ENCODE measurements at places on chromosomes 5 and 9.

- DNase-seq: no peak
Measured at GRCh38 chr9:89454498-89455355, 43.2 kb downstream of the SEMA4D start.

DNA sequence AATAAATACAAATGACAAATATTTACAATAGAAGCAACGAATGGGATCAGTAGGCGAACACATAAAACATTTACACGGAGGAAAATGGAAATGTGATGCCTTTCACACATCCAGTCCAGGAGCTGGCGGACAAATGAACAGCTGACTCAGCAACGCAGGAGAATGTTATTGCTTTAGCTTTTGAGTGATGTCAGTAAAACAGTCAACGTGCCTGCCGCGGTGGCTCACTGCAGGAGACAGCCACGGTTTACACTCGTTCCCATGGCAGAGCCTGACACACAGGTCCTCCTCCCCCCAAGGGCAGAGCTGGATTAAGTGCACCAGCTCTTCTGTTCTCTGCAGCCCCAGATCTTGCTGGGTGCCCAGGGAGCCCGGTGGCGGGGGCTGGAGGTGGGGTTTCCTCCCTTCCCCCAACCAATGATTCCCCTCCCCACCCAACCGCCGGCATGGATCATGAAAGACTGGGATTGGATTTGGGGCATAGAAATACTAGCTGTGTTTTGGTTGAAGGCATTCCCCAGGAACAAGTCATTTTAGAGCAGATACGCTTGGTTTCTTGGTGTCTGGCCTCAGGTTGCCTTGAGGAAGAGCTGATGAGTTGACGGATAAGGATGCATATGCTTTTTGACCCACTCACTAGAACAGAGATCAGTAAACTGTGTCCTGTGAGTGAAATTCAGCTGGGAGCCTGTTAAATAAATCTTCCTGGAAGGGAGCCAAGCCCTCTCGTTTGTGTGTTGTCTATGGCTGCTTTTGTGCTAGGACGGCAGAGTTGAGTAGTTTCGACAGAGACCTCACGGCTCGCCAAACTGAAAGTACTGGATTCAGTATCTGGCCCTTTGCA lies 12.5 kb downstream of the STC2 start:
- peak; percentile 80 for DNase-seq

DNA sequence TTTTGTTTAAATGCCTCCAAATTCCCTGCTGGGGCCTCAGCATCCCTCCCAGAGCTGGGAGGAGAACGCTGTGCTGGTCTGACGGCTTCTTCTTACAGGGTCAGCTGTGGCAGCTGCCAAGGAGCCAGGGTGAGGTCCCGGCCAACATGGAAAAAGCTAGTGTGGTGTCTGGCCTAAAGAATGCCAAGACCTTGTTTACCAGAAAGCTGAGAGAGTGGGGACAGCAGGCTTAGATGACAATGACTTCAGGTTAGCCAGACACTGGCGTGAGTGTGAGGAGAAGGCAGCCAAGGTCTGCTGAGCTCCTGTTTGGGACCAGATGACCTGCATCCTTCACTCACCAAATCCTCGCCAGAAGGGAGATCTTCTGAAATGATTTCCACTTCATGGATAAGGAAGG lies 112.5 kb downstream of the CRB2 start:
- DNase-seq: no peak

DNA sequence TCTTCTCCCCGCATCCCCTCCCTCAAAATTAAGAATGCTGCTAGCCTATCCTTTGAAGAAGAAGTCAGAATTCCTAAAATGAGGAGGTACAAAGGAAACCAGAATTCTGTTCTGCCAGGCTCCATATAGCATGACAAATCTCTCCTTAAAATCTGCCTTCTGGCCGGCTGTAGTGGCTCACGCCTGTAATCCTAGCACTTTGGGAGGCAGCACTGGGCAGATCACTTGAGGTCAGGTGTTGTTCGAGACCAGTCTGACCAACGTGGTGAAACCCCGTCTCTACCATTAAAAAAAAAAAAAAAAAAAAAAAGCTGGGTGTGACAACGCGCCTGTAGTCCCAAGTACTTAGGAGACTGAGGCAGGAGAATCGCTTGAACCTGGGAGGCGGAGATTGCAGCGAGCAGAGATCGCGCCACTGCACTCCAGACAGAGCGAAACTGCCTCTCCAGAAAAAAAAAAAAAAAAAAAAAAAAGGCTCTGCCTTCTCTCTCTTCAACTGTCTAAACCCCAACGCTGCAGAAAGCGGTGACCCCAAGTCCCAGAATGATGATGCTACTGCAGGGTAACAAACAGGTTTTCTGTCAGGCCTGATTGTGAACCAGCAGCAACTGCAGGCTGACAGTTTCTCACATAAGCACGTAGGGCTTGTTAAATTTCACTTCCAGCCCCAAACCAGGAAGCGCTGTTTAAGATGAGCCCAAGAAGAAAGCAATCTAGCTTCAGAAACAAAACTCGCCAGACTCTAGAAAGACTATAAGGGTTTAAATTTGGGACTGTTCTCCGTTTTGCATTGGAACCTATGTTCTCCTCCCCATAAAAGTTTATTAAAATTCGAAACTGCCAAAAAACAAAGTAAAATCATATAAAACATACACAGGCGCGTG lies 963 bp upstream of the CAST start:
- DNase-seq: peak; percentile 57

- DNase-seq: peak; percentile 93
Measured at GRCh38 chr9:137070201-137070905, at the start of gene SAPCD2. TSS of gene SAPCD2 (minus strand) at chr9:137070557. CDS start at chr9:137070460, 97 bp downstream.

DNA sequence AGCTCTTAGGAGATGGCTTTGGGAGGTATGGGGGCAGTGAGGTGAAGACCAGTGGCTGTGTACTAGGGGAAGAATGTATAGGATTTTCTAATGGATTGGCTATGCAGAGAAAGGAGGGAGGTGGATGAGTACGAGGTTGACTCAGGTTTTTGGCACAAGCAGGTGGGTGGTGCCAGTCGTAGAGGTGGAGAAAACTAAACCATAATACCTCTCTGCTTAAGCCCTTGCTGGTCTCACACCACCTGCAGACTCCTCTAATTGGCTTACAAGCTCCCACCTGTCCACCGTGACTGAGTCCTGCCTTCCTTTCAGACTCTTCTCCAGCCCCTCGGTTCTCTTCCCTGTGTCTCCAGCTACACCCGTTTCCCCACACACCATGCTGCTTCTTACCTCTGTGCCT lies 521.7 kb upstream of the CLINT1 start:
- no peak for DNase-seq

DNA sequence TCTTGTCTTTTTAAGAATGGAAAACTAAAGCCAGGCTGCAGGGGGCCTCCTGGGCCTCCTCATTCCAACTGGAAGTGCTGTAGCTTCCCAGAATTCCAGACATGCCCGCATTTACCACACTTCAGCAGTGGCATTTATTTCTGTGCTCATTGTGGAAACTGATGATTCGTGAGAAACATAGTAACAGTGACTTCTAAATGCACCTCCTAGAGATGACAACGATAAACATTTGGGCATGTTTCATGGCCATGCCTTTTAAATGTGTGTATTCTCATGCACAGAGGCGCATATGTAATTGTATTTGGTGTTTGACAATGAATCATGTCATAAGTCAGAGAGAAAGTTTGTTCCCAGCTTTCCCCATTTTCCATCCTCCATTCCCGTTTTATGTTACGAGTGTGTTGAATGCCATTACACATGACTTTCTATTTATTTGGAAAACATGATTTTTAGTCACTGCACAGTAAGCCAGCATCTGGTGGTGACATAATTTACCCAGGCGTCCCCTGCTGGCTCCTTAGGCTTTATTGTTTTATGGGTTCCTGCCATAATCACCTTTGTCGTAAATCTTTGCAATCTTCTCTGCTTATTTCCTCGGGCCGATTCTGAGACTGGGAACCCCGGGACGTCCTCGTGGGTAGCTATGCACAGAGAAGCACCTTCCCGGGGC lies 68.8 kb upstream of the FCN2 start:
- DNase-seq: peak; percentile 45

DNA sequence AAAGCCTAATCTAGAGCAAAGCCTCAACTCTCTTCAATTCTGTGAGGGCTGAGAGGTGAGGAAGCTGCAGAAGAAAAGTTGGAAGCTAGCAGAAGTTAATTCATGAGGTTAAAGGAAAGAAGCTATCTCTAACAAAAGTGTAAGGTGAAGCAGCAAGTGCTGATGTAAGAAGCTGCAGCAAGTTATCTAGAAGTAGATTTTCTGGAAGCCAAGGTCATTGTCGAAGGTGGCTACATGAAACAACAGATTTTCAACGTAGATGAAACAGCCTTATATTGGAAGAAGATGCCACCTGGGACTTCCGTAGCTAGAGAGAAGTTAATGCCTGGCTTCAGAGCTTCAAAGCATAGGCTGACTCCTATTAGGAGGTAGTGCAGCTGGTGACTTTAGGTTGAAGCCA lies 42.0 kb downstream of the SREK1 start:
- DNase-seq: no peak

- DNase-seq: no peak
Measured at GRCh38 chr5:62771341-62771740, 192.7 kb downstream of the LRRC70 start.

DNA sequence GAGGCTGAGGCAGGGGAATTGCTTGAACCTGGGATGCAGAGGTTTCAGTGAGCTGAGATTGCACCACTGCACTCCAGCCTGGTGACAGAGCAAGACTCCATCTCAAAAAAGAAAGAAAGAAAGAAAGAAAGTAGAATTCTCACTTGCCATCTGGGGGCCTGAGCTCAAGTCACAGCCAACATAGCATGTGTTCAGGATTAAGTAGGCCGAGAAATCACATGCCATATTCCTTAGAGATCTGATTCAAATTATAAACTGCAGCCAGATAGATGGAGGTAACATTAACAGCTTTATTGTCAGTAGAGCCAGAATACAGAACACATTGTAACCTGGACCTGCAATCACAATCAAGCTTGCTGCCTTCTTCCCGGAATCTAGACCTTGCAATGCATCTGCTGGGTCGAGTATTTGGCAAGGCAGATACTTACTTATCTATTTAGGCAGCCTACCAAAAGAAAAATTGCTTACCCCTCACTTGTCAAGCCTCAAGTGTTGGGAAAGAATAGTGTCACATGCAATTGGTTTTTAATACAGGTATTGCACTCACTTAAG lies 173.7 kb downstream of the CPLANE1 start:
- DNase-seq: no peak

DNA sequence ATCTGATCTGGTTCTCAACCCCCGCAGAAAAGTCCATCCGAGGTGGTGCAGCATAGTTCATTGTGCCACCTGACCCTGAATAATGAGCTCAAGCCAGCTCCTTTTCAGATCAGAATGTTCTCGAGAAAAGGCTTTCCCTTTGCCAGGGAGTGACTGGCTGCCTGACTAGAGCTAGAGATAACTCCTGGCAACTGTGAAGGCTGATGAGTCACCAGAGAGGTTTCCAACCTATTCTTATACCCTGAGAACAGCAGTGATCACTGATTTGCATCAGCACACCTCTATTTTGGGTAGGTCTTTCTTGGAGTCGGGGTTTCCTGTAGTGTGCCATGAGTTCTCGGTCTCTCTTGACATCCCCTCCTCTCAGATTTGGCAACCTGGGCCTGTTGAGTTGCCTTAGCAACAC lies 127.9 kb downstream of the PIK3R1 start:
- peak; percentile 88 for DNase-seq

GRCh38 chr5:55308254-55308836 lies 556 bp downstream of the MTREX start:
- peak; percentile 47 for DNase-seq

DNA sequence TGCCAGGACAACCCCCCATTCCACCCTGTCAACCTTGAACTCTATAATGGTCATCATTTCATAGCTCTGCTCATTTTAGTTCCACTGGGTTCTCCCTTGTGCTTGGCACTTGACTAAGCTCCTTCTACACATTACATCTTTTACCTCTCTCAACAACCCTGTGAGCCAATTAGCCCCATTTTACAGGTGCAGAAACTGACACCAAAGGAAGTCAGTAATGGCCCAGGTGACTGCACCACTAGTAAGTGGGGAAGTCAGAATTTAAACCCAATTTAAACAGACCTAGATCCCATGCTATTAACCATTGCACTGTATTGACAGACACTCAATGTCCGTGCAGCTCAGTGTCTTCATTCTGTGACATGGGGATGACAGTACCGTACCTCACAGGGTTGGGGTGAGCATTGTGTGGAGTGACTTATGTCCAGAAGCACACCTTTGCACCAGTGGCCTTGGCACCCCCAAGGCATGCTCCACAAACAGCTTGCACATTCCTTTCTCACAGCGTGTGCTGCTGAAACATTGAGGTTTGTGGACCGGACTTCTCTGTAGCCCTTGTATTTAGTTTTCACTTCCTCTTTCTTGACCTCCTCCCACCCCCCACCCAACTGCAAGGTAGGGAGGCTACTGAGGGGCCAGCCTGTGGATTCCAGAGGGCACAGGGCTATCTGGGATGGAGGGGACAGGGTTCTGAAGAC lies 23.1 kb downstream of the IRF1 start:
- peak; percentile 61 for DNase-seq

GRCh38 chr9:68705531-68706362 lies 707 bp downstream of the PIP5K1B start:
- no peak for DNase-seq

GRCh38 chr5:171152382-171152781 lies 156.7 kb upstream of the TLX3 start:
- DNase-seq: peak; percentile 54

- DNase-seq: peak; percentile 94
Measured at GRCh38 chr5:10704949-10705621, 55.9 kb downstream of the DAP start.

All from ELR (cell line).